ENCODE measurements at places on chromosomes 1 and 21.
A peak's percentile ranks its signal among the peaks of the same experiment; 100 is the strongest.

GRCh38 chr1:193030280-193030679 is 28.9 kb downstream of the UCHL5 start:
- H3K4me3 ChIP-seq = no peak overlapping the region
- no peak for DNase-seq

GRCh38 chr1:8217011-8217711 is 100.8 kb upstream of the SLC45A1 start:
- no peak for DNase-seq
- no peak overlapping the region for H3K4me3 ChIP-seq
- H3K36me3 ChIP-seq = no peaks in the 10 kb centered on the region
- H3K27ac ChIP-seq = no peak overlapping the region

DNA sequence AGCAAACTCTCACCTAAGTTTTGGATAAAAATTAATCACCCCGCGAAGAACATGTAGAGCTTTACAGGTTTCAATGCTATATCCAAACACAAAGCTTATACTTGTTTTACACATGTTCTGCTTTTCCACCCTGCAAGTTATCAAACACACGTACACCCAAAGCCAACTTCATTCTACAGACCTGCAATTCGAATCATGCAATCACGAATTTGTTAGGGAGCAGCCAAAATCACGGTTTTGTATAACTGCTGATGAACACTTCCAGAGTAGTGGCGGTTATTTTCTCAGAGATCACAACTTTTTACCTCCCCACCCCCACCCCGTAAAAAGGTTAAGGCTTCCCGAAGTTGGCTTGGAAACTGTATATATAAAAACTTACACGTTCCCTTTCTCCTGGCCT is 1.4 kb downstream of the HMGN1 start:
- no peak overlapping the region for H3K27ac ChIP-seq
- H3K4me3 ChIP-seq = peak overlapping the region; percentile 92
- no peaks in the 10 kb centered on the region for H3K27me3 ChIP-seq
- peaks cover 31% of the 10 kb centered on the region for H3K36me3 ChIP-seq
- DNase-seq = no peak
- peaks cover 32% of the 10 kb centered on the region for H3K4me1 ChIP-seq

GRCh38 chr1:228198977-228199590 is 8.8 kb upstream of the OBSCN start:
- H3K4me1 ChIP-seq = no peaks in the 10 kb centered on the region
- DNase-seq = no peak
- H3K27ac ChIP-seq = no peak overlapping the region

DNA sequence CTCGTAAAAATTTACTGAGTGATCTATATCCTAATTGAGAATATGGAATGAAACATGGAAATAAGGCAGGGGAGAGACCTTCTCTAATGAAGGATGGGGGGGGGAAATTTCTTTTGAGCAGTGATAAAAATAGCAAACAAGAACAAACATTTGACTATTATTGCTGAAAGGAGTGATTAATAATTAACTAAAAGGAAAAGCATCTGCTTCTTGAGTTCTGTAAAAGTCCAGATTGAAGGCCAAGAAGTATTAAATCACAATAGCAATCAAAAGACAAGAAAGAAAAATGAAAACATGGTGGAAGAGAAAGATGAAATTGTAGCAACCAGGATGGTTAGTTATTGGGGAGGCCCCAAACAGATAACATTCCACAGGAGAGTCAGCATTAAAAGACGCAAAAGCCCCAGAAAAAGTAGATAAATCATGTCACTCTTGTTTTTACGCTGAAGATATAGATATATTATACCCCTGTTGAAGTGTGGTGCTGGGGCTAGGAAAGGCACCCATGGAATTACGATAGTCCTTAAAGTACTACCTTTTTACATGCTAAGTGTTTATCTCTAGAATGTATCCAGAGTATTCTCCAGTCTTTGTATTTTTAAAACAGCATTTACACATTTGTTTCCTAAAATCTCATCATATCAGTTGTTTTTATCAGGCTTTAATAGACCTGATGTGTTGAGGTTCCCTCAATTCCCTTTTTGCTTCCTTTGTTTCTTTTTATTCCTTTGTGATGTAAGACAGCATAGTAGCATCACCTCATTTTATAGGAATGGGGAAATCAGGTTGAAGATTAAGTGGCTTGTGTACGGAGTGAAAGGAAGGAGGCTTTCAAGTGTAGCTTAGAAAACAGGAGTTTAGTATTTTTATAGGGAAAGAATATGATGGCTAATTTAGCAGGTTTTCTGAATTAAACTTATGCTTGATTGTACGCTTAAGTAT is 28.9 kb downstream of the DISP1 start:
- H3K36me3 ChIP-seq = no peaks in the 10 kb centered on the region
- no peaks in the 10 kb centered on the region for H3K4me1 ChIP-seq
- H3K27ac ChIP-seq = no peak overlapping the region

GRCh38 chr1:204623894-204624361 is 61.6 kb downstream of the LRRN2 start:
- no peaks in the 10 kb centered on the region for H3K36me3 ChIP-seq
- H3K4me1 ChIP-seq = peaks cover 46% of the 10 kb centered on the region
- no peak overlapping the region for H3K4me3 ChIP-seq
- no peak for DNase-seq
- no peak overlapping the region for H3K27ac ChIP-seq

- H3K36me3 ChIP-seq = no peaks in the 10 kb centered on the region
- H3K27ac ChIP-seq = no peak overlapping the region
- no peak for DNase-seq
- no peaks in the 10 kb centered on the region for H3K27me3 ChIP-seq
- no peaks in the 10 kb centered on the region for H3K4me1 ChIP-seq
Observed at GRCh38 chr1:22105611-22106207, 37.2 kb downstream of the WNT4 start.

GRCh38 chr1:25022361-25023189 is 92.5 kb upstream of the RUNX3 start:
- H3K36me3 ChIP-seq = no peaks in the 10 kb centered on the region
- H3K27me3 ChIP-seq = no peaks in the 10 kb centered on the region
- H3K4me1 ChIP-seq = no peaks in the 10 kb centered on the region
- H3K27ac ChIP-seq = 0 out of 2 replicates have a peak overlapping the region, but pooled peaks have one; percentile 11

- no peak overlapping the region for H3K4me3 ChIP-seq
- no peaks in the 10 kb centered on the region for H3K27me3 ChIP-seq
- DNase-seq = no peak
Observed at GRCh38 chr1:71232786-71233185, 152.0 kb upstream of the ZRANB2 start.

- H3K27me3 ChIP-seq = no peaks in the 10 kb centered on the region
- H3K4me3 ChIP-seq = no peak overlapping the region
- no peak for DNase-seq
- H3K36me3 ChIP-seq = no peaks in the 10 kb centered on the region
- no peaks in the 10 kb centered on the region for H3K4me1 ChIP-seq
Observed at GRCh38 chr1:171127501-171127900, 36.8 kb downstream of the FMO3 start.

GRCh38 chr1:86956221-86956620 is 41.8 kb downstream of the HS2ST1 start:
- DNase-seq = no peak
- no peaks in the 10 kb centered on the region for H3K4me1 ChIP-seq
- no peak overlapping the region for H3K4me3 ChIP-seq
- H3K36me3 ChIP-seq = no peaks in the 10 kb centered on the region
- no peak overlapping the region for H3K27ac ChIP-seq

- H3K27me3 ChIP-seq = no peaks in the 10 kb centered on the region
- no peak overlapping the region for H3K27ac ChIP-seq
- H3K4me3 ChIP-seq = no peak overlapping the region
- no peak for DNase-seq
Observed at GRCh38 chr1:224747578-224747977, 131.5 kb downstream of the CNIH3 start.

DNA sequence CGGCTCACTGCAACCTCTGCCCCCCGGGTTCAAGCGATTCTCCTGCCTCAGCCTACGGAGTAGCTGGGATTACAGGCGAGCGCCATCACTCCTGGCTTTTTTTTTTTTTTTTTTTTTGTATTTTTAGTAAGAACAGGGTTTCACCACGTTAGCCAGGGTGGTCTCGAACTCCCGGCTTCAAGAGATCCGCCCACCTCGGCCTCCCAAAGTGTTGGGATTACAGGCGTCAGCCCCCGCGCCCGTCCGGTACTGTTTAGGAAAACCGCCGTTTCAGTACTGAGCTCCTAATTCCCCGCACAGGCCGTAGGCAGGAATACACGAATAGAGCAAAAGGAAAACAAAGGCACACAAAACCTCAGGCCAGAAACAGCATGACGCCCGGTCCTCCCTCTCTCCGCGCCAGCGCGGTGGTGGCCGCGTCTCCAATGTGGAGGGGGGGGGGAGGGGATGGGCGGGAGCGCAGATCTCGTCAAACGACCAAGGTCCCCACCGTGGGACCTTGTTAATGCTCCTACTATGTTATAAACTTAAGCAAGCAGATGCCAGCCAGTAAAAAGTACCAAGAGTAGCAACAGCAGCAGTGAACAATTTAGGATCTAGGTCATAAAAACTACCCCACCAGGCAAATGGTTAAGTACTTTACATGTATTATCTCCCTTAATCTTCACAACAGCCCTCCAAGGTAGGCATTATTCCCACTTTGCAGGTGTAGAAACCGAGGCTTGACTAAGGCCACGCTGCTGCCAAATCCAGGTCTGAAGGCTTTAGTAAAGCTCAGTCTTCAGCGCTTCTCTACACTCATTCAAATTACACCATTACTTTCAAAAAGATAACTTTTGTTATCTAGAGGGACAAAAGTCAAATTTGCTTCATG is 648 bp upstream of the ADAR start:
- DNase-seq = peak; percentile 41
- peak overlapping the region; percentile 100 for H3K4me3 ChIP-seq

DNA sequence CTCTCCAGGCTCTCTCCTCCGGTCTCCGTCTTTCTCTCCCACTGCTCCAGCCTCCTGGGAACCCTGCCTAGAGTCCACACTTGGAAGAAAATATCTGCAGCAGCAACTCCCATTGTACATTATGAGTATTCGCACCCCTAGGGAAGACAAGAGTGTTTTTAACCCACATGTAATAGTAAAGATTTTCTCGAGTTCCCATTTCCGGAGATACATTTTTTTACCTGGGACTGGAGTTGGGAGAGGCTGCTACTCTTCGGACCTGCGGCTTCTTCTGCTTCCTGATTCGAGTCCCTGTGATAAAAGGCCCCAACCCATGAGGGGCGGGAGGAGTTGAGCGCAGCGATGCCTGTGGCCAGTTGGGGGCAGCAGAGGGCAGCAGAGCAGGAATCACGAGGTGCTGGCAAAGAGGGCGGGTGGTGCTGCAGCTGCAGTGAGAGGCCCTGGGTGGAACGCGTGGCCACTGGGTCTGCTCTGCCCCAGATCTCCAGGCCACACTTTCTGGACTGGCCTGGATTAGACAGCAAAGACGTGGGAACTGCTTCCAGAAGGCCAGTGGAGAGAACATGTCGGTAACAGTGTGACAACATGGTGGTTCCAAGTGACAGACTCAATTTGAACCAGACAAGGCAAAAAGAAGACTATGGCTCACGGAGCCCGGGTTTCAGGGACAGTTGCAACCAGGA is 221.0 kb upstream of the CSF3R start:
- H3K36me3 ChIP-seq = no peaks in the 10 kb centered on the region
- H3K4me1 ChIP-seq = peaks cover 17% of the 10 kb centered on the region
- no peak overlapping the region for H3K27ac ChIP-seq

GRCh38 chr1:240652961-240653409 is 41.0 kb upstream of the GREM2 start:
- H3K4me1 ChIP-seq = no peaks in the 10 kb centered on the region
- no peak overlapping the region for H3K27ac ChIP-seq
- DNase-seq = no peak
- peaks cover 74% of the 10 kb centered on the region for H3K27me3 ChIP-seq
- H3K4me3 ChIP-seq = no peak overlapping the region

DNA sequence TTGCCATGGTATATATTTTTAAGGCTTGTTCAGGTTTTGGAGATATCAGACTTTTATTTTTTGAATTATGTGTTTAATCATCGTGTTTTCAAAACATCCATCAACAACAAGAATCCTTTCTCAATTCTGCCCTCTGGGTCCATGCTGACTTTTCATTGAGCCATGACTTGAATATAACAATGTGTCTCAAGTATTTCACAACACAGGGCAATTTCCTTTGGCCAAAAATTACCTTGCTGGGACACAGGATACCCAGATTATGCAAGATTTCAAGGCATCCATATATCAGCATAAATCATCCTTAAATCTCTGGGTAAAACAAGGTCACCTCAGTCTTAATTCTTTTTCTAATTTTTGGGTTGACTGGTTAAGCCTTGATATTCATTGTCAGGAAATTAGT is 411.2 kb upstream of the USP24 start:
- H3K36me3 ChIP-seq = no peaks in the 10 kb centered on the region
- no peak overlapping the region for H3K4me3 ChIP-seq
- no peak for DNase-seq
- H3K4me1 ChIP-seq = peaks cover 2% of the 10 kb centered on the region

DNA sequence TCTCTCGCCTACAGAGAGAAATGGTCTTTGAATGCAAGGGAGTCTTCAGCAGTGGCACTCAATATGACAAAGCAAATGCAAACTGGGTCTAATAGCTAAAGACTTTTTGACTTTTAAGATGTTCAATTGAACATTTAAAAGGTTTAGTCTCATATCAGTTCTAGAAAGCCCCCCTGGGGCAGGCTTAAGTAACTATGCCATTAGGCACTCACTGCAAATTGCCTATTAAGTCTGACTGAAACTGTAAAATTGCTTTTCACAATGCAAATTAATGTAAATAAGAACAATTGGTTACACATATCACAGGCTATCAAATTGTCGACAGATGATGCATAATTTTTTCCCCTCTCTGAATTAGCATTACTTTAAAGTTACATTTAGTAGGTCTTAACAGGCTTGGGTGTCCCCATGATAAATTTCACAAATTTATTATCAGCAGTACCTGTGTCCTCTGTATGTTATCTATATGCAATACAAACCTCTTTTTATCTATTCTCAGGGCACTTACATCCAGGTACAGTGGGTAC is 329.1 kb downstream of the LRRIQ3 start:
- H3K4me1 ChIP-seq = no peaks in the 10 kb centered on the region
- no peak for DNase-seq
- no peak overlapping the region for H3K4me3 ChIP-seq
- H3K27ac ChIP-seq = no peak overlapping the region

- no peaks in the 10 kb centered on the region for H3K4me1 ChIP-seq
- no peak overlapping the region for H3K4me3 ChIP-seq
- H3K36me3 ChIP-seq = no peaks in the 10 kb centered on the region
- DNase-seq = no peak
- H3K27me3 ChIP-seq = peaks cover 31% of the 10 kb centered on the region
Observed at GRCh38 chr21:42423685-42424084, 20.0 kb downstream of the UBASH3A start.

DNA sequence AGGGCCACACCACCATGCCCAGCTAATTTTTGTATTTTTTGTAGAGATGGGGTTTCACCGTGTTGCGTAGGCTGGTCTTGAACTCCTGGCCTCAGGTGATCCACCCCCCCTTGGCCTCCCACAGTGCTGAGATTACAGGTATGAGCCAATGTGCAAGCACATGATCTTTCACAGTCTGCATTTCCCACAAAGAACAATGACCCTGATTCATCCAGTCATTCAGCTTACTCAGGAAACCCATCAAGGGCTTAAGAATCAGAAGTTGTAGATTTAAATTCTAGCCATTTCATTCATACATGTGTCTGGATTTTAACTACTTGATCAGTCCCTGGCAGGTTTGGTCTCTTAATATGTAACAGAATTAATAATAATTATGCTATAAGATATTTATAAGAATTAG is 2065.7 kb downstream of the MRPL39 start:
- no peak overlapping the region for H3K27ac ChIP-seq
- no peaks in the 10 kb centered on the region for H3K27me3 ChIP-seq
- H3K36me3 ChIP-seq = no peaks in the 10 kb centered on the region

- DNase-seq = peak; percentile 76
- no peaks in the 10 kb centered on the region for H3K36me3 ChIP-seq
- H3K27me3 ChIP-seq = no peaks in the 10 kb centered on the region
- H3K4me1 ChIP-seq = peaks cover 31% of the 10 kb centered on the region
Observed at GRCh38 chr1:165854101-165854845, 26.9 kb downstream of the UCK2 start.

Measured in PC-9 (cell line).